ENCODE measurements at places on chromosomes 5 and 9.

DNA sequence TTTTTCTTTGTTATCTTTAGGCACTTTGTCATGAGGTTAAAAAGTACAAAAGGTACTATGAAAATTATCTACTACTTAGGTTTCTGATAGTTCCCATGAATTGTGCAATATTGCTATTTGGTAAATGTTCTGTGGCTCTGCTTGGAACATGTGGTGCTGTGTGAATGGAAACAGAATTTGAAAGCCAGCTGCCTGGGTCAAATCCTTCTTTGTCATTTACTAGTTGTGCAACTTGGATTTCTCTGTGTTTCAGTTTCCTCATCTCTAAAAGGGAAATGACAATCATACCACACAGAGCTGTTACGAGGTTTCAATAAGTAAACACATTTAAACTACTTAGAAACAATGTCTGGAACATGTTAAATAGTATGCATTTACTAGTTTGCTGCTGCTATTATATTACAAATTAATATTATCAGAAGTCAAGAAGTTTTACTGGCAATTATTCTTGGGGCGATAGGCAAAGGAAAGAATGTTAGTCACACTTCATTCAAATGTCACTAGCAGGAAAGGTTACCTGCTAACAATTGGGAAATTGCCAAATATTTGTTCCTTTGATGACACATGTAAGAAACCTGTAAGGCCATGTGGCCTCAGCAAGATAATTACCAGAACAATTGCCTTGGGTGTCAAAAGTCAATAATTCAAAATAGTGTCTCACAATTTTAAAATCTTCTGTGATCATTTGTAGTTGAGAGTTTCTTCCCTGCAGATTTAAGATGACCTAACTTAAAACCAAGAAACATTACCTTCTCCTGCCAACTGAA is 184.8 kb downstream of the KIAA0825 start:
- DNase-seq = peak; percentile 96

DNA sequence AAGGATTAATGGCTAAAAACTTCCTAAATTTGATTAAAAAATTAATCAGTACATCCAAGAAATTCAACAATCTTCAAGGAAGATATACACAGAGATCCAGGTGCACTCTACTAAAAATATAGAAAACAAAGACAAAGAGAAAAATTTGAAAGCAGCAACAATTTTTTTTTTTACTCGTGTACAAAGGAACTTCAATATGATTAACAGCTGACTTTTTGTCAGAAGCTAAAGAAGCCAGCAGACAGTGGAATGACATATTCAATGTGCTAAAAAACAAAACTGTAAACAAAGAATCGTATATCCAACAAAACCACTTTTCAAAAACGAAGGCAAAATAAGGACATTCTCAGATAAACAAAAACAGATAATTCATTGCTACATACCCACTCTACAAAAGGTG is 234.6 kb downstream of the FSTL4 start:
- no peak for DNase-seq

DNA sequence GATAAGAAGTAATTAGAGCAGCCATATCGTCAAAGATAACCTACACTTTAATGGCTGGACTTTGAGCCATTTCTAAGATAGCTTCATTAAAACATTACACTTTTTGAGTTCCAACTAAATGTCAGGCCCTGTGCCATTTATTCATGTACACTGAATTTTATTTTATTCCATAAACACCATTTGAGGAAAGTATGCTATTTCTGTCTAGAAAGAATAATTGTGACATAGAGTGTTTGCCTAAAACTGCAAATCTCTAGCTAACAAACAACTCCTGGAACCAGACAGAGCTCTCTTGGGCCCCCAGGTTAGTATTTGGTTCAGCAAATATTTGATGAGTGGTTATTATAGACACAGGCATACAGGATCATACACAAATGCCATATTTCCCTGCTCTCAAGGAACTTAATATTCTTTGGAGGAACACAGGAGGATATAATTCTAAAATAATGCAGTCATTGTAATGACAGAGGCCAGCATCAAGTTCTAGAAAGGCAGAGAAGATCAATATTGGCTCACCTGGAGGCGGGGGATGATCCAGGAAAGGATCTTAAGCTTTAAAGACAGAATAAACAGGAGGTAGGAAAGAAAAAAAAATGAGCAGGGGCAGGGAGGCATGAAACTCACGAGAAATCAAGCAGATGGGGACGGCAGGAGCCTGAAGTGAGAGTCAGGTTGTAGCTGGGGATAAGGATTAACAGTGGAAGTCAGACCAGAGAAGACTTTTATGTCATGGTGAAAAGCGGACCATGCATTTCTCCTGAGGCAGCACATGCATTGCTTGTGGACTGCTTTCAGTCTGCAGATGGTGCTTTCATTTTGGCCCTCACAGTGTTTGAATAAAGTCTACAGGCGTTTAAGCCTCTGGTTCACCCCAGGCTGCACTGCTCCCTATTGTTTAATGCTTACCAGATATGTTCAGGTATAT is 127.7 kb downstream of the GCNT1 start:
- no peak for DNase-seq

DNA sequence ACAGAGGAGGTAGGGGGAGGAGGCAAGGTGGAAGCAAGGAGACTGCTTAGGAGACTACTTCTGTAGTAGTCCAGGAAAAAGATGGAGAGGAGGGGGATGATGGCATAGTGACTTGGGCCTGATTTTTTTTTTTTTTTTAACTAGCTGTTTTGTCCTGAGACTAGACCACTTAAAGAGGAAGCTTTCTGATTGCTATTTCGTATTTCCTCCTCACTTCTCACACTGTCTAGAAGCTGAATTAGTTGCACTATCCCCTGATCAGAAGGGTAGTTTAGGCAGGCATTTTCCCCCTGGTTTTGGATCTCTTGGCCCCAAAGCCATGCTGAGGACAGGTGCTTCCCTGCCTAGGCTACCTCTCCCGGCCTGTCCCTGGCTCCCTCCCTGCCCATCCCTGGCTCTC is 14.9 kb downstream of the LARP1 start:
- no peak for DNase-seq

GRCh38 chr9:94173632-94174031 is 85.5 kb upstream of the ZNF169 start:
- no peak for DNase-seq

- peak; percentile 57 for DNase-seq
Observed at GRCh38 chr5:148910686-148911361, 84.4 kb downstream of the ADRB2 start.

- peak; percentile 42 for DNase-seq
Observed at GRCh38 chr5:75052192-75053053, at the start of gene GCNT4. GCNT4 (minus strand) TSS chr5:75052558; CDS start chr5:75030037, 22,521 bp downstream.

DNA sequence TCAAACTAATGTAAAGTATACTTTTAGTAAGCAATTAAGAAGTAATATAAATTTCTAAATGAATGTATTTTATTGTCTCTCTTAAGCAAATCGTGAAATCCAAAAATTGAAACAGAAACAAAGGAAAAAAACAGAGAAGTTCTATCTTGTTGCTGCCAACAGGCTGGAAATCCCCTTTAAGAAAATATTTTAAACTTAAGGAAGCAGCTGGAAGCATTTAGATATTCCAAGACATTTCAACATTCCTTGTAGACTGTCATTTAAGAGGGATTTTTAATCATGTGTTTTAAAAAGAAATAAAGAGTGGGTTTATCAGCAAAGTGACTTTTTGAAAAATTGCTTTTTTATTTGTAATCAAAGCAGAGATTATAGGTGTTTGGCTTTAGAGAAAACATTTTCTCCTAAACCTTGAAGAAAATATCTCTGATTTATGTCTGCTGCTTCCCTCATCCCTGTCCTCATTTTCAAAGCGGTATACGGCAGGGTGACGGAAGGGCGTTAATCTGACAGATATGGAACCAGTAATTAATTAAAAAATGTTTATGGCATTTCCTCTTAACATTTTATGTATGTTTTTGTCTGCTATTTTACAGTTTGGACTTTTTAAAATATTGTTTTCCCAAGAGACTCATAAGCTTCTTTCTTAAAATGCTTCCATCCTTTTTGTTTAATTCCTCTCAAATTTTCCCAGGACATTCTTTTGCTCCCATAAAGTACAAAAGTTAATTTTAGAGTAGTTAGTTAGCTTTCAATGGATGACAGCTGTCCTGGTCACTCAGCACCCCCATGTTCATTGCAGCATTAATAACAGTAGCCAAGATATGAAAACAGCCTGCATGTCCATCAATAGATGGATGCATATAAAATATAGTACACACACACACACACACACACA is 245.6 kb downstream of the LURAP1L start:
- no peak for DNase-seq

DNA sequence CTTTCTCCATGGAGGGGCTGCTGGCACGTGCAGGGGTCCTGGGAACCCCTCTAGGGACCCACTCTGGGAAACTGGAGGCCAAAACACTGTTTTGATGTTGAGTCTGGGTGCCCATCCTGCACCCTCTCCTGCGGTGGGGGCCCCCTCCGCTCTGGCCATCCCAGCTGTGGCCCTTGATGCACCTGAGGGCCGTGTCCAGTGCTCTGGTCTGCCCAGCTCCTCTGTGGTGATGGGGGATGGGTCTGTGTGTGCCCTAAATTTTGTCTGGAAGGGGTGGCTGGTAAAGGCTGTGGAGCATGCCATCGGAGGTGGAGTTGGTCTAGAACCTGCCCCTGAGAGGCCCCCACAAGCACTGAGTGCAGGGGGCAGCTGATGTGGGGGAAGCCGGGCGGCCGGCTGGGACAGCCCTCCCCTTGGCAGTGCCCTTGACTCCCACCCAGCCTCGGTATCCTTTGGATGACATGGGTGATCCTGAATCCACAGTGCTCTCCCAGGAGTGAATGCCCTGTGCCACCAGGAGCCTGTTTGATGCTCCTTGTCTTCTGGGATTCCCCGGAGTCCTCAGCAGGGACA is 26.3 kb downstream of the AHRR start:
- no peak for DNase-seq

DNA sequence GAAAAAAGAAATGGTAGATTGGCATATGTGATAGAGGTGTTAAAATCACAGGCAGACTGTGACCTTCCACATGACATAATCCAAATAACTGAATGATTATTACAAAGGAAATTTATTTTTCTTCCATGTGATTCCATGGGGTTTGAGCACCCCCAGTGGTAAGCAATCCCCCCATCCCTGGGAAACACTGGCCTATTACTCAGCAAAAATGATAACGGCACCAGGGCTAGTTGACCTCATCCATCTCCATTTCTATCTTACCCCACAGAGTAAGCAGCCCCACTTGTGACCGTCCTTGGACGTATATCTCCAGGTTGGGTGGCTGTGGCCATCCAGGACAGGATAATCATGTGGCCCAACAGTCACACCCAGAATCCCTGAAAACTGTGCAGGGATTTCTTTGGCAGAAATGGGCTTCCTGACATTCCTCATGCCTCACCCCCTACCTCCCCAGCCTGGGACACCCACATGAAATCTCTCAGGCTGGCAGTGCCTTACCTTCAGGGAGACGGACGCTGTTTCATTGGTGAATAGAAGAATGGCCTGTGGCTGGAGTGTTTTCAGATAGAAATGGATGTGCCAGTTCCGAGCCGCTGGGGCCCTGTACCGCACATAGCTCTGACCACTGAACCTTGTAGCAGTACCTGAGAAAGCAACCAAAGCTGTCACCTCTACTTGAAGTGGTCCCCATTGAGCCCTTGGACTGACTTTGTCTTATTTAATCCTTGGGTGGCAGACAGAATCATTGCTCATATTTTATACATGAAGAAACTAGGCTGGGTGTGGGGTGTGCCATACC is 69.9 kb downstream of the SLC36A1 start:
- DNase-seq = no peak

DNA sequence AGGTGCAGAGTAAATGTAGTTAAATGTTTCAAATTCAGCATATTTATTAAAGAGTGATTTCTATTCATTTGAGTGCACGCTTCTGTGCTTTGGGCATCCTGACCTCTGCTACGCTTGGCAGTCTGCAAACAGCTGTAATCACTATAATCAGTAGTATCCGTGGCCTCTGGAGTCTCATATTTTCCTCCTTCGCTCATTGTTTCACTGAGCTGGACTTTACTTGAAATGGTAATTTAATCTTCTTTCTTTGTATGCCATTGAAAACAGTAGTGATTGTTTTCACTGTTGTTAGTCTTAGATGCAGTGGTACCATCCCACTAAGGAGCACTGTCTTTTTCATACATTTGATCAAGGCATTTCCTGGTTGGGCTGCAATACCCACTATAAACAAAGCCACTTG is 43.5 kb upstream of the CAVIN4 start:
- DNase-seq = no peak

- DNase-seq = peak; percentile 36
Observed at GRCh38 chr9:125732562-125732961, 14.6 kb upstream of the PBX3 start.

DNA sequence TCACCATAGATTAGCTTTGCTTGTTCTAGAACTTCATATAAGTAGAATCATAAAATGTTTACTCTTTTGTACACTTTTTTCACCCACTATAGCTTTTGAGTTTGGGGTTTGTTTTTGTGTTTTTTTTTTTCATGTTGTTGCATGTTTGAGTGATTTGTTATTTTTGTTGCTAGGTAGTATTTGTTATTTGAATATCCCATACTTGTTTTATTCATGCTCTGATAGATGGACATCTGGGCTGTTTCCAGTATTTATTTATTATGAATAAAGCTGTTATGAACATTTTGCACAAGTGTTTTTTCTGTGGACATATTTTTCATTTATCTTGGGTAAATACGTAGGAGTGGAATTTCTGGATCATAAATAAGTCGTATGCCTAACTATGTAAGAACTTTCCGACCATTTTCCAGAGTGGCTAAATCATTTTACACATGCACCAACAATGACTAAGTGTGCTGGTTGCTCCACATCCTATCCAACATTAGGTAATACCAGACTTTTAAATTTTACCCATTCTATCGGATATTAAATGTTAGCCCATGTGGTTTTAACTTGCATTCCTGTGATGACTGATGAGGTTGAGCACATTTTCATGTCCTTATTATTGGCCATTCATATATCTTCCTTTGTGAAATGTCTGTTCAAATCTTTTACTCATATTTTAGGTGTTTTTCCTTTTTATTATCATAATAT is 69.1 kb upstream of the NR4A3 start:
- DNase-seq = peak; percentile 92

DNA sequence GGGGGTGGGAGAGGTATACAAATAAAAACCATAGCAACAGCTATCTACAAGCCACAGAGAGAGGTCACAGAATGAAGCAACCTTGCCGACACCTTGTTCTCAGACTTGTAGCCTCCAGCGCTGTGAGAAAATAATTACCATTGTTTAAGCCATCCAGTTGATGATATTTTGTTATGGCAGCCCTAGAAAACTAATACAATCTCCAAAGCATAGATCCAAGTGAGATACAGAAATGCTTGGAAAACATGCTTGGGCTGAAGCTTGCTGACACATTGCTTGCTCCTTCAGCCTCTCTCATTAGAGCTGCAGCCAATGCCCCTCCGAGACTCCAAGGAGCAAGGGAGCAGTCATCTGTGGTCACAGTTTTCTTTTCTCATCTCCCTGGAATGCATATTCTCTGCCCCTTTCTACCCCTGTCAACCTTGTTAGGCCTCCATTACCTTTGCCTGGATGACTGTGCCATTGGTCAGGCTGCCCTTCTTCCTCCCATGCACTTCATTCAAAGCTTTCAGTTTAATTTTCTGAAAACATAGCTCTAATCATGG is 401.4 kb upstream of the KLF4 start:
- DNase-seq = no peak
